Stimulated activated CD4-positive, alpha-beta T cell treated with anti-CD3 and anti-CD28 coated beads, TNF-alpha, amount 100 ng/mL, for 1 hour (primary cell): ENCODE measurements at places on chromosomes 3 and 15.

DNA sequence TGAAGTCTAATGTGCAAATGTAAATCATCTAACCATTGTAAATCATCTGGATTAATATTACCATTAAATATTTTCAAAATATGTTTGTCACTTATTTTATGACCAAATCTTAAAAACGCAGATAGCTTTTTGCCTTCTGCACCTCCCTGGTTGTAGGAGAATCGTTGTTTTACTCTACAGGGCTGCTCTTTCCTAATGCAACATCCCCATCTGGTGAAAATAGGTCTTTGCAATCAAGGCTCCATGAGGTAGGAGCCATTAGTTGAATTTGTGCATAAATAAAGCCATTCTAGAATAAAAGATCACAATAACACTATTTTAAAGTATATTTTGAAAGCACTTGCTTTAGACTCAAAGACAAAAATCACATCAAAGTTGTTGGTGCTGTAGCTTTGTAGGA, 535.6 kb upstream of the AGTR1 start:
- no peak for DNase-seq

DNA sequence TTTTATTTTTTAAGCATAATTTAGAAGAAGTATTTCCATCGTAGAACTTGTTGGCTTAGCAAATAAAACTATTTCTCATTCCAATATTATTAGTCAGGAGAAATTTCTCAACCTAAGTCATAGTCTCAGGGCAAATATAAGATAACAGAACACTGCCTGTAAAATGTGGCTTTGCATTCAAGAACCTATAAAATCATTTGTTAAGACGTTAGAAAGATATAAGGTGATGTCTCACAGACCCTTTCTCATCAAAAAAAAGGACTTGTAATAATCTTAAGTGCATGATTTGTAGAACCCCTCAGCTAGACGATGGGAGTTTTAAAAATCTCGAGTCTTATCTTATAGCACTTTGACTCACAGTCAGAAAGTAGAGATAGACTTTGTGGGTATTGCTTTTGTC, 314.7 kb upstream of the CFAP20DC start:
- no peak for DNase-seq

GRCh38 chr3:8607234-8608040, 37.2 kb downstream of the SSUH2 start:
- no peak for DNase-seq

DNA sequence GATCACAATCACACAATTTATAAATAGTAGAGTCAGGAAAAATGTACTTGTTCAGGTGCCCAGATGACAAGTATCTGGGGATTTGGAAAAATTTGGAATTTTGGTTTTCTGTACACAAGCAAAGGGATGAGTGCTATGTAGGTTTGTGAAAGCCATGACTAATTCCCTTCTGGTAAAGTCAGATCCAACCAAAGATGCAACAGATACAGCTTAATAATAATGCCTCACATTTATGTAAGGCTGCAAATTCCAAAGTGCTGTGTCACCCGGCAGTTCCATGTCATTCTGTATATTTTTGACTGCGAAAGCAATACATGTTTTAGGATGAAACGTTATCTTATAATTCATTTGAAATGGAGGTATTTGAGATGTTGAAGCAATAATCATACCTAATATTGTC, 102.7 kb upstream of the AGBL1 start:
- DNase-seq, result no peak

GRCh38 chr15:60328852-60329443, 68.8 kb downstream of the ANXA2 start:
- no peak for DNase-seq

DNA sequence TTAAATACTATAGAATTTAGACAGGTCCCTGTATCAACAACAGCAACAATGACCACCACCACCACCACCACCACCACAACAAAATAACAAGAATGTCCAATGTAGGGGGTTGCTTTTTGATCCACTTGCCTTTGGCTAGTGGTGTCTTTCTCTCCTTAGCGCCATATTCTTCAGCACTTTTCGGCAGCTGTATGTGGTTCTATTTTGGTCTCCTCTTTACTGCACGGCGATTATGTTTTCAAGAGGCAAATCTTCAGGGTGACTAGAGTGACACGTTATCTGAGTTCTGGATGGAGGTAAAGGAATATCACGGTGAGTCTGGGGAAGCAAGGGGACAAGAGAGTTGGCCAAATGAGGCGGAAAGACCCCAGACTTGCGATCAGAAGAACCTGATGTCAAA, 56.1 kb downstream of the ST6GAL1 start:
- DNase-seq, result no peak

DNA sequence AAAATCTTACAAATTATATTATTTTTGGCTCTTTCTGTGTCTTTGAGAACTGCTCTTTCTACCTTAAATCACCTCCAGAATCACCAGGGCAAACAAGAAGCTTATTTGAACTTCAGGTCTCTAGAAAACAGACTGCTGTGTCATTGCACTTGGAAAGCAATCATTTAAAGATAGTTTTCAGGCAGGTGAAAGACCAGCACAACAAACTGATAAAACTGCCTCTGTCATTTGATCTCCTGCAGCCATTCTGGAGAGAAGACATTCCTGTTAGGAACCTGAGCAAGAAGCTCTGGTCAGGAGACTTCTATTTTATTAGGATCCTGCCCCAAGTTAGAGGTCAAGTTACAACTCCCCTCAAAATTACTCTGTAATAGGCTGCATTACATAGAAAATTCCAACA, 50.7 kb upstream of the AP4E1 start:
- DNase-seq, result no peak

DNA sequence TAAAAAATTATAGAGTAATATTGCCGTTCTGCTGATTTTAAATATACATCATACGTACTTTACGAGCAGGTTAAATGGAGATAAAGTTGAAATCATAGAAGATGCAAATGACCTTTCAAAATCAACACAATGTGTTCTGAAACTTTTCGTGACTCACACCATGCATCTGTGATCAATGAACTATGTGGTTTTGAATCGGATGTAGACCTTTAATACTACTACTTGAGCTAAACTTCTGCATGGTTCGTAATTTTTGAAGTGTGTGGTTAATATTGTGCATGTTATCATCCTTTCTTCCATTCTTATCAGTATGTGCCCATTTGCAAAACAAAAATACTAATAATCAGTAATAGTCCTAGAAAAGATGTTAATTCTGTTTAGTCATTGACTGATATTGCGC, 58.9 kb downstream of the GASK1A start:
- no peak for DNase-seq

DNA sequence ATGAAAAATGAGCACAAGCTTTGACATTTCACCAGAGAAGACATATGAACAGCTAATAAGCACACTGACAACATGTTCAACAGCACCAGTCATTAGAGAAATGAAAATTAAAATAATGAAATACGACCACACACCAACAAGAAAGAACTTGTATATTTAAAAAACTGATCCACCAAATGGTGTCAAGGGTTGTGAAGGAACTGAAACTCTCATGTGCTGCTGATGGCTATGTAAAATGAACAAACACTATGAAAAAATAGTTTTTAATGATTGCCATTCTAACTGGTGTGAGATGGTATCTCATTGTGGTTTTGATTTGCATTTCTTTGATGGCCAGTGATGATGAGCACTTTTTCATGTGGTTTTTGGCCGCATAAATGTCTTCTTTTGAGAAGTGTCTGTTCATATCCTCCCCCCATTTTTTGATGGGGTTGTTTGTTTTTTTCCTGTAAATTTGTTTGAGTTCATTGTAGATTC, 193.8 kb downstream of the SCAPER start:
- DNase-seq, result no peak

- no peak for DNase-seq
Observed at GRCh38 chr3:10570196-10570946, 65.0 kb upstream of the ATP2B2 start.

- DNase-seq, result no peak
Observed at GRCh38 chr15:69531665-69532027, 79.0 kb downstream of the RPLP1 start.

DNA sequence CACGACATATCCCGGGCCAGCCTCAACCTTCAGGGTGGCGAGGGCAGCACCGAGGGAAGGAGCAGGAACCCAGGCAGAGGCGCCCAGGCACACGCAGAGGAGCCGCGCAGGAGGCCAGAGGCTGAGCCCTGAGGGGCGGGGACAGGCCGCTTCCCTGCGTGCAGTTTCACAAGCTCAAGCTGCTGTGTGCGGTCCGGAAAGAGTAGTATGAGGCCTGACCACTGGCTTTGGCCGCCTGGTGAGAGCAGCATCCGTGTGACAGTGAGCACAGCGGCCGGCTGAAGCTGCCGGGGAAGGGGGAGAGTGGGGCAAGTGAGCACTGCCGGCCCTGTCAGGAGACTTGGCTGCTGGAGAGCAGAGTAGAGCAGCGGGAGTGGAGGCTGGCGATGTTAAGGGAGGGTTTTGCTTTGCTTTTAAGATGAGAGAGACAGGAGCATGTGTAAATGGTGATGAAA, 8.7 kb downstream of the ZDHHC19 start:
- DNase-seq, result no peak

DNA sequence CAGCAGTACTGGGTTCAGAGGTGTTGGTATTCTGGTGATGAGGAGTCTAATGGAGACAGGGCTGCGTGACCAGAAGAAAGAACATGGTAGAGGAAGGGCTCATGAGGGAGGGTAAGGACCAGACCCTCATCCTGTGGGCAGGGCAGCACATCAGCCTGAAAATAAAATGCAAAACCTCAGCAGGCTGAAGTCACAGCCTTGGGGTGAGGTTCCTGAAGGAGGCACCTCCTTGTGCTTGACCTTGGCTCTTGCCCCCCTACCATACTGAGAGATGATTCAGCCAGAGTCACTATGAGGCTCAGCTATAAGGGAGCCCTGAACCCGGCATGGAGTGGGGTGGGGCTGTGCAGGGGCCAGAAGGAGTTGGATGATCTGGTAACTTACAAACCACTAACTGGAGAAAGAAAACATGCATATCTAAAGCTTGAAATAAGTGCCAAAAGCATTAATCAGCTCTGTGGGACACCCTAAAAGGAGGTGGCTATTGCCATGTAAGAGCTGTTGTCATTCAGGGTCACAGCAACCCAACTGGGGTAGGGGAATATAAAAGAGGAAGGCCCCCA, 60.2 kb downstream of the CORO2B start:
- no peak for DNase-seq

DNA sequence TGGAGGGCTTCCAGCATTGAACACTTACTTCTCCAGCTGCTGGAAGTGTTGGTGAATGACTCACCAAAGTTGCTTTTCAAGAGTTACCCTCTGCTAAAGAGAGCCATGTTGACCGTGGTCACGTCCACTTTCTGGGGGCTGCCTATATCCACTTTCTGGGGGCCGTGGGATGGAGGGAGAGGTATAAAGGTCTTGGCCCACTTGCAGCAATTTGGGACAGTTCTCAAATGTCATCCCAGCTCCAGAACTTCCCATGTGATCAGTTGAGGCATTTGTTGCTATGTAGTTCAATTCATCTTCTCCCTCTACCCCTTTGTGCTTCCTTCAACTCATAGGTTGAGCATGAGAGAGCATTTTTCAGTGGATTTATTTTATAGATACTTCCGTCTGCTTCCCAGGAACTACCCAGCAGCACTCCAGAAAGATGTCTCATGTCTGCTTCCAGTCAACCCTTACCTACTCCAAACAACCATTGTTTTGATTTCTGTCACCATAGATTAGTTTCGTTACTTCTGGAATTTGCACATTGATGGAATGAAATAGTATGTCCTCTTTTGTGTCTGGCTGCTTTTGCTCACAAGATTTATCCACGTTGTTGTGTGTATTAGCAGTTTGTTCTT, 130.6 kb downstream of the TCF12 start:
- DNase-seq, result no peak

DNA sequence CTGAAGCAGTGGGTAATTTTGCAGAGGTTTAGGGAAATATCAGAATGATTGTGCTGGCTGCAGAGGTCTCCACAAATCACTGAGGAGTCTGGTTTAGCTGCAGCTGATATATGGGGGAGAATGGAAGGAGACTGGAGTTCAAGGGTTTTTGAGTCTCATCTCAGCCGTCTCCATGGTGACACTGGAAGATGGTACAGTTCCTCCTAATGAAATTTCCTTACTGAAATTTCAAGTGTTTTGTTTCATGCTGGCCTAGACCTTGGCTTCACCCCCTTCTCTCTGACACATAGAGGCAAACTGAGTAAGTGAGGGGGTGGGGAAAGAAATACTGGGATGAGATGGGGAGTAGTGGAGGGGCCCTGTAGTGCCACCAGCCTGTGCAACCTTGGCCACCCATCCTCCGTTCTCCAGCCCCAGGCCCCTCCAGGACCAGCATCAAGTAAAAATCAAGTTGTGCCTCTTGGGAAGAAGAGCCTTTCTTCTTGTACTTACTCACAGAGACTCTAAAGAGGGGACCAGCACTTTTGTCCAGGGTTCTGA, 17.8 kb upstream of the MORF4L1 start:
- no peak for DNase-seq

DNA sequence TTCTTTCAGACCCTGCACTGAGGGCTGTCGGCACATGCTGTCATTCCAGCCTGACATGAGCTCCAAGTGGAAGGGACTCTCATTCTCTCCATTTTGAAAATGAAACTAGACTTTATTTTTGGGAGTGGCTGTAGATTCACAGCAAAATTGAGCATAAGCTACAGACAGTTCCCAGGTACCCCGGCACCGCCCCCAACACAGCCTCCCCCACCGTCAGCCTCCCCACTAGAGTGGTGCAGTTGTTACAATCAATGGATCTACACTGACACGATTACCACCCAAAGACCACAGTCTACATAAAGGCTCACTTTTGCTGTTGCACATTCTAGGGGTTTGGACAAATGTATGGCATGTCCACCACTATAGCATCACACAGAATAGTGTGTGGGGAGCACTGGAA, 29.5 kb upstream of the FGD5 start:
- DNase-seq, result no peak

DNA sequence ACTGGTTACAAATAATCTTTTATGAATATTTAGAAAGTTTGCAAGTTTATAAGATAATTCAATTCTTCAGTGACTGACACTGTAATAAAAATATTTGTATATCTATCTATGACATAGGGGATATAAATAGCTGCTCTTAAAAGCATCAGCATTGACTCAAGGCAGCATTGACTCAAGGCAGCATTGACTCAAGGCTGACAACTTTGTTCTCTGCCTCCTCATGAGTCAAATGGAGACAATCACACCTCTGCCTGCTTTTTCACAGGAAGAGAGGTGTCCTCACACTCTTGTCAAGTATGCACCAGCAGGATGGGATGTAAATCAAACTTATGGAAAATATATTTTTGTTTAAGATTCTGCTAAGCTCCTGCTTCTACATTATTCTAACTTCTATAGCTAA, 1173.1 kb downstream of the NSUN3 start:
- no peak for DNase-seq

- DNase-seq, result no peak
Observed at GRCh38 chr3:64691051-64691450, 3.3 kb upstream of the ADAMTS9 start.

DNA sequence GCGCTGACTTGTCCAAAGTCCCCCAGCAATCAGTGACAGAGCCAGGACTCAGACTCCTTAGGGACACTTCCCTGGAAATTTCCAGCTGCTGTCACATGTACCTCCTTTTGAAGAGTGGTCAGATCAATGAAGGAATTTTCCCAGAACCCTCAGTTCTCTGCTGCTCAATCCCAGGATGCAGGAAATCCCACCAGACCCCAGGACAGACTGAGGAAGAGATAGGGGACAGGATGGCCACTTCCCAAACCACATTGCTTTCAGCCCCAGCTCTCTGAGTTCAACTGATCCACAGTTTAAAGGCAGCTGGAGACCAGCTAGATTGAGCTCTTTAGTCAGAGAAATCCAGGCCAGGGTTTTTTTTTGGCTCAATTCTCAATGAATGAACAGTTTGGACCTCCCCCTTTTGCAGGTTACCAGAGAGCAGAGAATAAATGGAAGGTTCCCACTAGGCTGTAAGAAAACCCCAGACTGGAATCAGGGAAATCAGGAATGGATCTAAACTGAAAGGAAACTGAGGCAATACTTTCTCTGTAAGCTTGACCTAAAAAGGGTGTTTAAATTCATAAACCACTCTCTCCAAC, 1.5 kb downstream of the CYP1A1 start:
- no peak for DNase-seq
